ENCODE measurements at places on chromosomes 1 and 21. TPM values are rescaled to one million over a fixed set of nuclear protein-coding genes. Genes with fewer than 3 reads are reported as not detected.

AK2 gene
- 217 TPM for total RNA-seq

VANGL1 gene
- total RNA-seq = 3.8 TPM

ST6GALNAC5 gene
- total RNA-seq = not detected

OR2L2 gene
- 0.12 TPM for total RNA-seq

NPPB gene
- not detected for total RNA-seq

OR14A16 gene
- not detected for total RNA-seq

ATAD3C gene
- 2.8 TPM for total RNA-seq

CFAP74 gene
- not detected for total RNA-seq

TMEM269 gene
- 1.9 TPM for total RNA-seq

TGFB2 gene
- not detected for total RNA-seq

- H3K4me1 ChIP-seq = no peaks in the 10 kb centered on the region
- no peaks in the 10 kb centered on the region for H3K36me3 ChIP-seq
- H3K4me3 ChIP-seq = no peak overlapping the region
- H3K27me3 ChIP-seq = peaks cover 14% of the 10 kb centered on the region
These were observed 407.9 kb downstream of the ZP4 start for GRCh38 chr1:237482777-237483176.

- DNase-seq = no peak
- H3K27me3 ChIP-seq = peaks cover 57% of the 10 kb centered on the region
- H3K36me3 ChIP-seq = no peaks in the 10 kb centered on the region
- H3K4me1 ChIP-seq = no peaks in the 10 kb centered on the region
These were observed 7.5 kb downstream of the NGF start for GRCh38 chr1:115330480-115331013.

GRCh38 chr1:37438869-37439343, 35.5 kb upstream of the ZC3H12A start:
- H3K4me3 ChIP-seq = no peak overlapping the region
- no peaks in the 10 kb centered on the region for H3K36me3 ChIP-seq
- no peak overlapping the region for H3K27ac ChIP-seq
- H3K4me1 ChIP-seq = no peaks in the 10 kb centered on the region
- no peak for DNase-seq
- H3K27me3 ChIP-seq = peaks cover 24% of the 10 kb centered on the region

- DNase-seq = no peak
- no peak overlapping the region for H3K4me3 ChIP-seq
- H3K36me3 ChIP-seq = no peaks in the 10 kb centered on the region
These were observed 127.6 kb downstream of the KCNK2 start for GRCh38 chr1:215210167-215210566.

GRCh38 chr1:201626629-201627275, 87.8 kb downstream of the NAV1 start:
- no peak overlapping the region for H3K4me3 ChIP-seq
- H3K27ac ChIP-seq = peak overlapping the region; percentile 7
- H3K27me3 ChIP-seq = no peaks in the 10 kb centered on the region
- DNase-seq = no peak
- H3K36me3 ChIP-seq = no peaks in the 10 kb centered on the region

GRCh38 chr1:154769193-154769895, 100.7 kb downstream of the KCNN3 start:
- H3K27me3 ChIP-seq = no peaks in the 10 kb centered on the region
- H3K27ac ChIP-seq = no peak overlapping the region
- peaks cover 19% of the 10 kb centered on the region for H3K4me1 ChIP-seq
- no peaks in the 10 kb centered on the region for H3K36me3 ChIP-seq

GRCh38 chr21:45945868-45946210, 35.7 kb upstream of the COL6A1 start:
- H3K4me3 ChIP-seq = no peak overlapping the region
- no peaks in the 10 kb centered on the region for H3K4me1 ChIP-seq
- no peak overlapping the region for H3K27ac ChIP-seq
- H3K36me3 ChIP-seq = no peaks in the 10 kb centered on the region
- no peak for DNase-seq
- peaks cover 2% of the 10 kb centered on the region for H3K27me3 ChIP-seq

GRCh38 chr1:30108186-30108585, 615.2 kb downstream of the MATN1 start:
- DNase-seq = no peak
- H3K27me3 ChIP-seq = peaks cover 34% of the 10 kb centered on the region
- no peaks in the 10 kb centered on the region for H3K4me1 ChIP-seq
- H3K36me3 ChIP-seq = no peaks in the 10 kb centered on the region
- no peak overlapping the region for H3K4me3 ChIP-seq

DNA sequence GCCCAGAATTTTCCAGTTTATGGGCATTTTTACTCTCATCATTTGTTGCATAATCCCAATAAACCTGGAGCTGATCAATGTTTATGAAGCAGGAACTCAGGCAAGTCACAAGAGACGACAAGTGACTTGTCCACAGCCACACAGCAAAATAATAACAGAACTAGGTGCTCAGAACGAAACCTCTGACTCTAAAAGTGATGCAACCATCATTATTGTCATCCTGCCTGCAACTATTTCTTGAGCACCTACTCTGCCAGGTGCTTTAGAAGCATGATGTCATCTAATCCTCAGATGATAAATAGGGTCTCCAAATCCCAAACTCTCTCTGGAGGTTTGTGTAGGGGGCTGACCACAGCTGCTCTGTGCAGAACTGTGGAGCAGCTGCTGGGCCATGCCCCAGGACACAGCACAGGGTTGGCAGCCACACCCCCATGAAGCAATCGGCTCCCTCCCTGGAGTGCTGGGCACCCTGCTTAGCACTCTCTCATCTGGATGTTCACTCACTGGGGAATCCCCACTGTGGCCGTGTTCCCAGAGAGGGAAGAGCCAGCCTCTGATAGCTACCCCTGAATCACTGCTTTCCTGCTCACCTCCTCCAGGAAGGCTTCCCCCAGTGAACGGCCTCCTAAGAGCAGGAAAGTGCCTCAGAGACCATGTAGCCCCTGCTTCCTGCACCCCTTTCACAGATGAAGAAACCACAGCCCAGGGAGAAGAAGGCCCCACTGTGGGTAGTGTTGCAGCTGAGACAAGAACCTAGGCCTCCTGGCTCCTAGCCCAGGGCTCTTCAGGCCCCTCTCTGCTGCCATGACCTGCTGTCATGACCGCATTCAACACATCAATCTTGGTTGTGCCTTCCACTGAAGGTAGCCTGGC, 2.1 kb downstream of the TTC22 start:
- peaks cover 1% of the 10 kb centered on the region for H3K36me3 ChIP-seq
- H3K4me3 ChIP-seq = peak overlapping the region; percentile 96
- H3K27ac ChIP-seq = peak overlapping the region; percentile 95
- H3K4me1 ChIP-seq = peaks cover 85% of the 10 kb centered on the region

DNA sequence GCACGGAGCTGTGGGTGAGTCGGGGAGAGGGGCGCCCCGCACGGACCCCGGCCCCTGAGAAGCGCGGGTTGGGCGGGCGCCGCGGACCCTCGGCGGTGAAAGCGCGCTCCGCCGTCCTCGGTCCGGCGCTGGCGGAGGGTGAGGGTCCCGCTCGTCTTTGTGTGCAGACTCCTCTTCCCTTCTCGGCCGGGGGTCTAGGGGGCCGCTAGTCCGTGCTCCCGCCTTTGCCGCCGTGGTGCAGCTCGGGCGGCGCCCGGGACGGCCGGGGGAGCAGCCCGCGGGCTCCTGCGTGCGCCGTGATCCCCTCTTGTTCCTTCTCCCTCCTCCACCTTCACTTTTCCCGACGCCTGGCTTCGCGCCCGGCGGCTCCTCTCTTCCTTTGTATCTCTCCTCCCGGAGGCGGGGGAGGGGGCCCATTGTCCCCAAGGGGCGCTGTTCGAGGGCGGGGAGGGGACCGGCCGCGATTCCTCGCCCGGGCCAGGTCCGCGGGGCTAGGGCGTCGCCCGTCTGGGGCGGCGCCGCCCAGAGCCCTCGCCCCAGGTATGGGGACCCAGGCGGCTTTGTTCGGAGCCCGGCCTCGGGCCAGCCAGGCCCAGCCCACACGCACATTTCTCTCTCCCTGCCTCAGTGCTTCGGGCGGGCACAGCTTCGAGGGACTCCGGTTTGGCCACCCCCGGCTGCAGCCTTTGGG, 519 bp downstream of the FNBP1L start:
- peaks cover 5% of the 10 kb centered on the region for H3K36me3 ChIP-seq
- H3K4me3 ChIP-seq = peak overlapping the region; percentile 97
- H3K4me1 ChIP-seq = peaks cover 18% of the 10 kb centered on the region
- peaks cover 37% of the 10 kb centered on the region for H3K27me3 ChIP-seq

- H3K36me3 ChIP-seq = no peaks in the 10 kb centered on the region
- no peak overlapping the region for H3K27ac ChIP-seq
- DNase-seq = no peak
- no peak overlapping the region for H3K4me3 ChIP-seq
- H3K27me3 ChIP-seq = no peaks in the 10 kb centered on the region
These were observed 103.9 kb downstream of the HMCN1 start for GRCh38 chr1:185838111-185838510.

DNA sequence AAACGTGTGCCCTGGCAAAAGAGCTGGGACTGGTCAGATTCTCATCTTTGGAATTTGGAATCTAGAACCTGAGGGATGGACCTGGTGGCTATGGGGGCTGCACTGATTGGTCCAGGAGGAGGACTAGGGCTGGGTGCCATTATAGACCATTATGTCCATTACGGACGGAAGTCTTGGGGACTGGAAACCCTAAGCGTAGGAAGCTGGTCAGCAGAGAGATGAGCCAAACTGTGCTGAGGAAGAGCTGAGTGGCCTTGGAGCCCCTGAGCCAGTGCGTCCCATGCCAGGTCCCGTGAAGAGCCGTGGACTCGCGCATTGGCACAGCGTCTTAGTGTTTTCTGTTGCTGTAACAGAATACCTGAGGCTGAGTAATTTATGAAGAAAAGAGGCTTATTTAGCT, 10.0 kb downstream of the MRAP start:
- peaks cover 4% of the 10 kb centered on the region for H3K36me3 ChIP-seq
- no peaks in the 10 kb centered on the region for H3K27me3 ChIP-seq
- H3K4me3 ChIP-seq = no peak overlapping the region

DNA sequence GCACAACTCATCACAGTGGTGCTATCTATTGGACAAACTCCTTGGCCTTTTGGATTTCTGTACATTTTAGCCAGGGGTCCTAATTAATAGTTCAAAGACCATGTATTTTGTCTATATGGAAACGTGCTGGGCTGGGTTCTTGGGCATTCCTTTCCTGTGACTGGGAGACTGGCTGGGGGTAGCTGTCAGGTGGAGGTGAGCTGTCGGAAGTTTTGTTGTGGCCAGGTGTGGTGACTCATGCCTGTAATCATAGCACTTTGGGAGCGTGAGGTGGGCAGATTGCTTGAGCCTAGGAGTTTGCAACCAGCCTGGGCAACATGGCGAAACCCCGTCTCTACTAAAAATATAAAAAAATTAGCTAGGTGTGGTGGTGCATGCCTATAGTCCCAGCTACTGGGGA, 392.4 kb downstream of the RPS6KC1 start:
- DNase-seq = no peak
- peaks cover 5% of the 10 kb centered on the region for H3K27me3 ChIP-seq
- no peaks in the 10 kb centered on the region for H3K36me3 ChIP-seq
- no peaks in the 10 kb centered on the region for H3K4me1 ChIP-seq
- H3K27ac ChIP-seq = no peak overlapping the region

DNA sequence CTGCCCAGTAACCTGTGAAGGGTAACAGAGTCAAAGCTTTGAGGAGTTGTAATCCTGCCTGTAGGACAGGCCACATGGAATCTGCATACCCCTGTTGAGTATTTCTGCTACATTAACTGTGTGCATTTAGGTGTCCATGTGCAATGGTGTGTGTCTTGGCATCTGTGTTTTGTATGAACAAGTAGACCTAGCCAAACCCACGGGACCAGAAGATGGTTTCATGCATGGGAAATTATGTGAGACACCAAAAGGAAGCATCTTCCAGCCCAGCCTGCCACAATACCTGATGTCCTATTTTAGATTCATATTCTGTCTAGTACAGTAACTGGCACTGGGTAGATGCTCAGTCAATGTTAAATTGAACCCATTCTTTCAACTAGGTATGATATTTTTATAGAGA, 70.8 kb upstream of the KCND3 start:
- DNase-seq = no peak
- H3K4me3 ChIP-seq = no peak overlapping the region
- H3K4me1 ChIP-seq = peaks cover 7% of the 10 kb centered on the region
- no peak overlapping the region for H3K27ac ChIP-seq
- H3K27me3 ChIP-seq = peaks cover 7% of the 10 kb centered on the region
- H3K36me3 ChIP-seq = no peaks in the 10 kb centered on the region

DNA sequence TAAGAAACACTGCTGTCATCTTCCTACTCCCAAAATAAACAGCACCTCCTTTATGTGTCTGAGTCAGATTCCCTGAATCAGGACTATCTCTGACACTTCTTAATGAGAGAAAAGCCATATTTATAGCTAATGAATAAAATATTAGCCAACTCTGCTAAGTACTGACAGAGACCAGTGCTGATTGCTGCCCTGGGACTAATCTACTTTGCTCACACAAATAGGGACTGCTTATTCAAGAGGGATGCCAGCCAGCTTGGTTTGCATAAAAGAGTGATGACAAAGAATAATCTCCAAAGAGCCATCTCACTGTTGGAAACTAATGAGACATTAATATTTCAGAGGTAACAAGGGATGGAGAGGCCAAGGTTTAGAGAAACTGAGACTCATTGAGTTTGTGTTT, 36.4 kb downstream of the FYB2 start:
- H3K4me1 ChIP-seq = no peaks in the 10 kb centered on the region
- H3K27ac ChIP-seq = no peak overlapping the region
- H3K4me3 ChIP-seq = no peak overlapping the region
- H3K27me3 ChIP-seq = peaks cover 23% of the 10 kb centered on the region

DNA sequence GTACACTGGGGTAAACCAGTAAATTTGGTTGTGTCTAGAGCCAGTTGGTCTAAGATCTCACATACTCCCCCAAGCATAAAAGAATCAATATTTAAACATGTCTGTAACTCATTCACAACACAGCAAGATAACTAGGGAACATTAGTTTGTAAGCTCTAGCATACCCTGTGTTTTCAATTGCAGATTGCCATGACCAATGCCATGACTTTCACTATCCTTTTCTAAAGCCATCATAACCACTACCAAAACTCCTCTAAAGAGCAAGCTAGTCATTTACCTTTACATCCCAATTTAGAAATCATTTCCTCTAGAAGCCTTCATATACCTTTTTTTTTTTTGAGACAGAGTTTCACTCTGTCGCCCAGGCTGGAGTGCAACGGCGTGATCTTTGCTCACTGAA, 56.5 kb upstream of the PLA2G4A start:
- H3K27me3 ChIP-seq = peaks cover 27% of the 10 kb centered on the region
- no peak overlapping the region for H3K4me3 ChIP-seq
- no peak for DNase-seq
- no peaks in the 10 kb centered on the region for H3K36me3 ChIP-seq
- H3K27ac ChIP-seq = no peak overlapping the region
- H3K4me1 ChIP-seq = peaks cover 6% of the 10 kb centered on the region

DNA sequence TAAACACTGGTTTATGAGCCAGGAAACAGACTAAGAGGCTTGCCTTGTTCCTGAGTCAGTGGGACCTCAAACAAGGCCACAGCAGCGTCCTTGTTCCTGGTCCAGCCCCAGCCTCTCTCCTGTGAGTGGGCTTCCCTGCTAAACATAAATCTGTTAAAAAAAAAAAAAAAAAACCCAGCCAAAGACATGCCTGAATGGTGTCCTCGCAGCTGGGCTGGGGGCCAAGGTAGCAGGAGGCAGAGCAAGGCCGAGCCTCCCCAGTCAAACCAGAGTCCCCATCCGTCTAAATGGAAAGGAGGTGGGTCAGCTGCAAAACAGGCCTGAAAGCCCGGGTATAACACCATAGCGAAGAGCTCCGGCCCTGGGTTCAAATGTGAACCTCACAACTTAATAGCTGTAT, 18.1 kb upstream of the IFFO2 start:
- no peak overlapping the region for H3K27ac ChIP-seq
- H3K4me3 ChIP-seq = no peak overlapping the region
- no peak for DNase-seq
- H3K27me3 ChIP-seq = peaks cover 23% of the 10 kb centered on the region
- peaks cover 24% of the 10 kb centered on the region for H3K4me1 ChIP-seq

- no peak overlapping the region for H3K27ac ChIP-seq
- DNase-seq = no peak
- H3K4me1 ChIP-seq = no peaks in the 10 kb centered on the region
- H3K4me3 ChIP-seq = no peak overlapping the region
- peaks cover 14% of the 10 kb centered on the region for H3K36me3 ChIP-seq
- no peaks in the 10 kb centered on the region for H3K27me3 ChIP-seq
These were observed 86.5 kb downstream of the VPS13D start for GRCh38 chr1:12316331-12316730.

Measured in activated T-cell treated with anti-CD3 and anti-CD28 coated beads, Interleukin-2, amount 50 U/mL, for 72 hours (primary cell).